Stimulated activated CD4-positive, alpha-beta T cell treated with anti-CD3 and anti-CD28 coated beads, Interleukin-2, amount 100 ng/mL, for 24 hours (primary cell): ENCODE measurements at places on chromosomes 13 and 19.

GRCh38 chr19:16342002-16342715 lies 17.5 kb downstream of the KLF2 start:
- DNase-seq = peak; percentile 63

GRCh38 chr13:96779691-96780090 lies 214.6 kb downstream of the OXGR1 start:
- DNase-seq = no peak

DNA sequence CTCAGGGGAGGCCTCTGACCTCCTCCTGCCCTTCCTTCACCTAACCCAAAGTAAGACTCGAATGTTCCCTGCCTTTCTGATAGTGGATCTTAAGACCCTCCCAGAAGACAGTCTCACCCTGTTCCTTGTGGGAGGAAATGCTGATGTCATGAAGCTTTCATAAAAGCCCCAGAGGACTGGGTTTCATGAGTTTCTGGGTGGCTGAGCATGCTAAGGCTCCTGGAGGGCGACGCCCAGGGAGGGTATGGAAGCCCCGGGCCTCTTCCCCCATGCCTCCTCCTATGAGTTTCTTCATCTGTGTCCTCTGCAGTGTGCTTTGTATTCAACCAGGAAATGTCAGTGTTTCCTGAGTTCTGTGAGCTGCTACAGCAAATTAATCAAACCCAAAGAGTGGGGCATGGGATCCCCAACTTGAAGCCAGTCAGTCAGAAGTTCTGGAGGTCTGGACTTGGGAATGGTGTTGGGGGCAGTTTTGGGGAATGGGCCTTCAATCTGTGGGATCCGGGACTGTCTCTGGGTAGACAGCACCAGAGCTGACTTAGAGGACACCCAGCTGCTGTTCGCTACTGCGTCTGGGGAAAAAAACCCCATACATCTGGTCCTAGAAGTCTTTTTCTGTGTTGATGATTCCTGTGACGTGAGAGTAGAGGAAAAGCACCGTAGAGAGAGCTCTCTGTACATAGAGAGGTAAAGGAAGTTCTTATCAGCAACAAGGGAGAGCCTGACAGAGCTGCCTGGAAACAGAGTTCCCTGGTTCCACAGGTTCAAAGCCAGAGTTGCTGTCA lies 2.0 kb upstream of the LILRB2 start:
- no peak for DNase-seq

DNA sequence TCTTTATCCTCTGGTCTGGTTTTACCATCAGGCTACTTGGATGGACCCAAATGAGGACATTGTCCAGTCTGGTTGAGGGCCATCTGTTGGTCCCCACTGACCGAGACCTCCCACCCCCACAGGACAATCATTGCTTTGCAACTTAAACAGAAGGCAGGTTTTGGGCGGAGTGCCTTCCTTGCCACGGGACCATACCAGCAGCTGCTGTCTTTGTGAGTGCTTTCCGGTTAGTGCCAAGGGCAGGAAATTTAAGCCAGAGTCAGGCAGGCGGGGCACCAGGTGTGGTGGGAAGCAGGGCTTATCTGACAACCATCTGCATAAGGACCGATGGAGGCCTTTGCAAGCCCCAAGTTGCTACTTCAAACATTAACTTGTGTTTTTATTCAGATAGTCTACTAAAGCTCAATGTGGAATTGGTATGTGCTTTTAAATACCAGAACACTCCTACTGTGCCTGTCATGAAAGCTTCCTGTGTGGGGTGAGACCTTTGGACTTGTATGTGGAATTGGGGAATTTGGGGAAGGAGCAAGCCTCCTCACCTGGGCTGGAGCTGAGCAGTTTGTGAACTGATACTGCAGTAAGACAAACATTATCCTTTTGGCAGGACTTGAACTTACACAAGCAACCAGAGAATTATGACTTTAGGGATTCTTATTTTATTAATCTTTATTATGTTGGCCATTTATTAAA lies 39.3 kb upstream of the UBE2L5 start:
- DNase-seq = no peak

DNA sequence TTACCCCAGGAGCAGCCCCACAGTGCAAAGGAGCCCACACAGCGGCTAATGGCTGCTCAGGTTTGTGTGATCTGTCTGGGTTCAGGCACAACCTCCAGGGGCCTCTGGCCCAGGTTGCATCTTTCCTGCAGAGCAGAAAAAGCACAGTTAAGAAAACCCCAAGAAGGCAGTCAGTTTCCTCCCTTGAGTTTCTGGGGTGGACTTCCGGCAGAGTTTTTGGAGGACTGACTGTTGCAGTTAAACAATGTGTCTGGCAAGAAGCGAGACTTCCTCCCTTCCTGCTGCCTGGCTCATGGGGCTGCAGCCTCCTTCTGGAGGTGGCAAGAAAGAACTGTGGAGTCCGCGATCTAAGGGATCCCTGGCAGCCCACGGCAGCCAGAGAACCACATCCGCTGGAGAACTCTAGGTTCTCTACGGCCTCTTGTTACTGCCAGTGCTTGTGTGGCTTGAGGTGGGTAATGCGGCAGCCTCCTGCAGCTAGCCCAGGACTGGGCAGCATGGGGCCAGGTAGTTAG lies 114.4 kb downstream of the ZDHHC20 start:
- DNase-seq = peak; percentile 23

- no peak for DNase-seq
These were observed 8.8 kb upstream of the KLK8 start for GRCh38 chr19:51010066-51010795.

GRCh38 chr19:9878511-9879196 lies 43.5 kb downstream of the PIN1 start:
- DNase-seq = no peak

DNA sequence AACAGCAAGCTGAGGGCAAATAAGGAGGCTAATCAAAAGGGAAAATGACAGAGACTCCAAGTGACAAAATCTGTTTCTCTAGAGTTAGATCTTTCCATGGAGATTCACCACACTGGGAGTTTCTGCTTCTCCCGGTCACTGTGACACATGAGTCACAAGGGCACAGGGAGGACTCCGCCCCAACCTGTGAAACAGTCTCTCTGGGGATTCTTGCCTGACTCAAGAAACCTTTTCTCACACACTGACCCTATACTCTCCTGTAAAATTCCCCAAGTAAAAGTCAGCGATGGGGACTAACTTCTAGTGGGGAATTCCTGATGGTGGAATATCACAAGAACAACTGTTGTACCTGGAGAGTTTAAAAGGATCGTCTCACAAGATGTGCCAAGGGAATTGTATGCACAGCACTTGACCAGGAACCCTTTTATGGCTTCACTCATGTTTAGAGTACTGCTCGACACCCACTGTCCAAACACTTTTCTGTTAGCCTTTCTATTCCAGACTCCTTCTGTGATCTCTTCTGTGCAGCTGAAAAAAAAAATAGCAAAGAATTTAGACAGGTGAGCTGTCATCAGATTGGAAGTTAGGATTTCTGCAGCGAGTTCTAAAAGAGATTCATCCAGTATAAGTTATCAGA lies 46.8 kb upstream of the URAD start:
- no peak for DNase-seq

GRCh38 chr13:103961784-103962183 lies 895.6 kb upstream of the SLC10A2 start:
- DNase-seq = no peak

- no peak for DNase-seq
These were observed 604.0 kb upstream of the SLITRK6 start for GRCh38 chr13:86403181-86403580.

- no peak for DNase-seq
These were observed 12.0 kb downstream of the ACTL9 start for GRCh38 chr19:8686549-8686948.

DNA sequence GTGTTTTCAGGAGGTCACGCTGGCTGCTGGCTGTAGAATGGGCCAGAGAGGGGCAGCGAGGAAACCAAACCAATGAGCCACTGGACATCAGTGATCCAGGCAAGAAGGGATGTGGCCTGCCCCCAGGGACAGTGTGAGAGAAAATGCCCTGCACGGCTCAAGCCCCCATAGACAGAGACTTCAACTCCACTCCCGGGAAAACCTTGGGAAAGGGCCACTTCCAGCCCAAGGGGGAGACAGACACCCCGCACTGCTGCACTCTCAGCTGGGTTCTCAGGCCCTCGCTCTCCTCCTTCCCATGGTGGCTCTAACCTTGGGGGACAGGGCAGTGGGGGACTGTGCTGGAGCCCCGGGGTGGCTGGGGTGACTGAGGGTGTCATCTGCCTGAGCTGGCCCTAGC lies 172.0 kb downstream of the KATNAL1 start:
- DNase-seq = no peak

GRCh38 chr13:66128692-66129269 lies 1101.4 kb downstream of the PCDH9 start:
- DNase-seq = no peak

GRCh38 chr13:19572280-19572679 lies 10.9 kb upstream of the TPTE2 start:
- DNase-seq = no peak

DNA sequence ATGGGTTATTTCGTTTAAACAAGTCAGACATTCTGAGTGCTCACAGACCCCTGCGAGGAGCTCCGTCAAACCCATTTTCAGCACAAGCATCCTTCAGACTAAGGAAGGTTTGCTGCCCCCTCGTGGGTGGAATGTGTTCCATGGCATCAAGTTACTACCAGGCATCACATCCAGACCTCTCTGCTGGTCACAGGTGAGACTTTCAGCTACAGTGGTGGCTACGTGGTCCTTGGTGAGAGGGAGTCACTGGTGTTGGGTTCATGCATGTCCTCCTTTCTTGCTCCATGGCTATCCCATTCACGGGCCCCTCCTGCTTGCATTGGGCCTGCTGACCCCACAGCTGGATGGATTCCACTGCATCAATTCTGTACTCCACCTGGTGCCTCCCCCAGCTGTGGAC lies 9.1 kb upstream of the LILRB5 start:
- DNase-seq = peak; percentile 78

GRCh38 chr13:95176611-95177259 lies 124.5 kb downstream of the ABCC4 start:
- DNase-seq = no peak

GRCh38 chr13:80463673-80464352 lies 122.9 kb upstream of the SPRY2 start:
- DNase-seq = no peak

- DNase-seq = peak; percentile 94
These were observed 3.5 kb downstream of the LIPE start for GRCh38 chr19:42423462-42424344.

- no peak for DNase-seq
These were observed 59.5 kb downstream of the RAP2A start for GRCh38 chr13:97493456-97493855.

- no peak for DNase-seq
These were observed 2.7 kb upstream of the RPS16 start for GRCh38 chr19:39438270-39438934.

- DNase-seq = no peak
These were observed 541.0 kb downstream of the RFC3 start for GRCh38 chr13:34358811-34359513.

GRCh38 chr13:45393941-45394570 lies 24.1 kb downstream of the SLC25A30 start:
- DNase-seq = peak; percentile 31

GRCh38 chr13:75365724-75366173 lies 116.2 kb downstream of the TBC1D4 start:
- DNase-seq = no peak

DNA sequence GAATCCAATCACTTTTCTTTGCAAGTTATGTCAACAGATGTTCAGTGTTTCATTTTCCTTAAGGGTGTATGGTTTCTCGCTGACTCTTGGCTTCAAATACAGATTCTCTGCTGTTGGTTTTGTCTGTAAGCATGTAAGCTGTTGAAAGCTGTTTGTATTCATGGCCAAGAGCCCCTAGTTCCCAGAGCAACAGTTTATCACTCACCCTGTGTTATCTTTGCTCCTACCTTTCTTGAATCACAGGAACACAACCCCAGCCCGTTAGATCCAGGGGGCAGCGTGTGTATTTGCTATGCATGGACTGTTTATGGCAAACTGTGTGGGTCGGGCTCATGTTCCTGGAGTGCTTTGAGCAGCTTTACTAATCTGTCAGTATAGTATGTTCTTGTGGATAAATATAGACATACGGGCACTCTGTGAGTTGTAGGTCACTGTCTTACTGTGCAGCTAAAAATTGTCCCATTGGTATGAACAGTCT lies 28.9 kb downstream of the FRY start:
- DNase-seq = no peak

GRCh38 chr13:54633456-54633855 lies 1604.8 kb downstream of the OLFM4 start:
- DNase-seq = no peak

GRCh38 chr13:27997904-27998522 lies 9.5 kb upstream of the URAD start:
- DNase-seq = peak; percentile 28

DNA sequence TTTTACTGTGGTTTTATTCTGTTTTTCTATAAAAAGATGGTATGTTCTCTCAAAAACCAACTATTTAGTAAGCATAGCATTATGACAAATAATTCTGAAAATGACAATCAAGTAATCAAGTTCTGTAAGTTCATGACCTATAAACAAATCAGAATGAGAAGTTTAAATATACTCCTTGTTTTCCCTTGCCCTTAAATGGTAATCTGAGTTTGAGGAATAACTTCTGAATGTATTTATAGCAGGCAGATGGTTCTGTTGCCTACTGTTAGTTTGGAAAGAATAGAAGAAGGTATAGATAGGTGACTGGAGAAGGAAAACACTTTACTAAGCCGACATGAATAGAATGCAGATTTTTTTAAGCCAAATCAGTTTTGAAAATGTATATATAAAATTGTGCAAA lies 63.9 kb downstream of the POSTN start:
- no peak for DNase-seq

- DNase-seq = no peak
These were observed 93.8 kb upstream of the CACNA1A start for GRCh38 chr19:13600091-13600490.

GRCh38 chr13:75417012-75417384 lies 65.0 kb downstream of the TBC1D4 start:
- DNase-seq = no peak

- no peak for DNase-seq
These were observed 121.3 kb upstream of the SPACA7 start for GRCh38 chr13:112254900-112255299.

DNA sequence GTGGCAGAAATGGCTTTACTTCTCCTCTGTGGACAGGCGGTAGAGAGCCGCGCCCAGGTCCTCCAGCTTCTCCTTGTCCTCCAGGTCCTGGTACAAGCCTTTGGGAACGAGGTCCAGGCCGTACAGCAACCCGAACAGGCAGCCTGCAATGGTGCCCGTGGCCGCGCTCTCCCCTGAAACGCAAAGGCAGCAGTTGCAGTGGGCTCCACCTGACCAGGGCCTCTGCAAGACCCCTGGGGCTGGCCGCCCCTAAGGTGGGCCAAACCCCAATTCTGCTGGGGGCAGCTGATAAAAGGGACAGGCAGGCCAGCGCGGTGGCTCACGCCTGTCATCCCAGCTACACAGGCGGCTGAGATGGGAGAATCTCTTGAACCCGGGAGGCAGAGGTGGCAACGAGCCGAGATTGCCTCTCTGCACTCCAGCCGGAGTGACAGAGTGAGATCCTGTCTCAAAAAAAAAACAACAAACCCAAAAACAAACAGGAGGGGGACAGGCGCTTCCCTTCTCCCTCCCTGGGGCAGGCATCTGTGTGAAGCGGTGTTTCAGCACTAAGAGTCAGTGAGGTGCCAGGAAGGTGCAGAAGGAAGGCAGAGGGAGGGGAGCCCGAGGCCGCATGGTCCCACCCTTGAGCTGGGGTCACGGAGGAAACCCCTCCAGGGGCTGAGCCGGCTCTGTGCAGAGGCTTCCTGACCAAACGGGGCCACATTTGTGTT lies 30.3 kb downstream of the ADPRHL1 start:
- DNase-seq = no peak

GRCh38 chr13:29429286-29429900 lies 166.1 kb downstream of the SLC7A1 start:
- no peak for DNase-seq
